ENCODE measurements at places on chromosomes 12 and 14.

- DNase-seq = no peak
These were observed 910 bp upstream of the NOPCHAP1 start for GRCh38 chr12:104985206-104985605.

DNA sequence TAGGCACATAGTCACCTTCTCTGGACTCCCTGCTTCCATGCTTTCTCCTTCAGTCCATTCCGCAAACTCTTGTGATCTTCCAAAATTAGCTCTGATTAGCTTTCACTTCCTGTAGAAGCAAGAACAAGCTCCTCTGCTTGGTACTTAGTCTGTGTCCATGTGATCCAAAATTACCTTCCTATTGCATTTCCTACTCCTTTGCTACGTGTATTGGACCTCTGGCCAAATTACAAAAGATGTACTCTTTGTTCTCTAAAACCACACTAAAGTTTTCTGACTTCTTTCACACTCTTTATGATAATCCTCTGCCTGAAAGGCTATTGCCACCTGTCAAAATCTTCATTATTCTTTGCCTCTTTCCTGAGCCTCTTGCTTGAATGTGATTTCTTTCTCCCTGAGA, 786 bp upstream of the TSFM start:
- no peak for DNase-seq

DNA sequence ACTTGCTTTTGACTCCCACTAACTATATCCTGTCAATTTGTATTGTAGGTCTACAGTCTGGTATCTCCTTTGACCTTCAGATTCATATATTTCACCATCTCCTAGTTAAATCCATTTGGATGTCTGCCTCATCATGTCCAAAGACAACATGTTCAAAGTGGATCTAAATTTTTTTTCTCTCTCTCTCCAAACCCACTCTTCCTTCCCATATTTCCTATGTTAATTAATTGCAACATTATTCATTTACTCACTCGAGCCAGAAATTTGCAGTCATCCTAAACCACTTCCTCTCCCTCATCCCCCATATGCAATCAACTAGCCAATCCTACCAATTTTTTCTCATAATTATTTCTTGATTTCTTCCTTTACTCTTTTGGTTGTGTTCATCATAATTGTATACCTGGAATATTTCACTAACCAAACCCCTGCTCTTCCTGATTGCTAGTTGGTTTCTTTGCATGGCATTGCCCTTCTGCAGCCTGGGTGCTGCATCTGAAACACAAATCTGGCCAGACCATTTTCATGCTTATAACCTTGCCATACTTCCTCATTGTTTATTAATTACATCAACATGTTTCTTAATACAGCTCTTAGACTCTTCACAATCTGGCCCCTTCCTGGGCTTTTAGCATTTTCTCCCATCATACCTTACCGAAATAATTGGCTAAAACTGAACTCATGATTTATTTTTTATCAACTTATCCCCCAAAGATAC, 442.2 kb downstream of the ADAMTS20 start:
- DNase-seq = no peak

DNA sequence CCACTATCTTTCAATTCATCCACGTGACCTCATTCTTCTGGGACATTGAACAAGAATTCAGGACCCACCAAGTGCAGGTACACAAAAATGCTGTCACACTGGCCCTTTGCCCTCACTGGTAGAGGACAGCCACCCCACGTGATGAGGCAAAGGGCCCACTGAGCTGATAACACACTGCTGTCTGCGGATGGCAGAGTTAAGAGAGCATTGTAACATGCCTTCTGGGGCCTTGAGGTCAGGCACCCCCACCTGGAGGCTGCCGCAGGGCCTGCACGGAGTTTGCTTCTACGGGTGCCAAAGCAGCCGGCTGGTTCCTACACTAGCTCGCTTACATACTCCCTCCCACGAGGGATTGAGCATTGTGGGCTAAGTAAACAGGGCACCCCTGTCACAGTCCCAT, 101.0 kb downstream of the LRIG3 start:
- DNase-seq = no peak

DNA sequence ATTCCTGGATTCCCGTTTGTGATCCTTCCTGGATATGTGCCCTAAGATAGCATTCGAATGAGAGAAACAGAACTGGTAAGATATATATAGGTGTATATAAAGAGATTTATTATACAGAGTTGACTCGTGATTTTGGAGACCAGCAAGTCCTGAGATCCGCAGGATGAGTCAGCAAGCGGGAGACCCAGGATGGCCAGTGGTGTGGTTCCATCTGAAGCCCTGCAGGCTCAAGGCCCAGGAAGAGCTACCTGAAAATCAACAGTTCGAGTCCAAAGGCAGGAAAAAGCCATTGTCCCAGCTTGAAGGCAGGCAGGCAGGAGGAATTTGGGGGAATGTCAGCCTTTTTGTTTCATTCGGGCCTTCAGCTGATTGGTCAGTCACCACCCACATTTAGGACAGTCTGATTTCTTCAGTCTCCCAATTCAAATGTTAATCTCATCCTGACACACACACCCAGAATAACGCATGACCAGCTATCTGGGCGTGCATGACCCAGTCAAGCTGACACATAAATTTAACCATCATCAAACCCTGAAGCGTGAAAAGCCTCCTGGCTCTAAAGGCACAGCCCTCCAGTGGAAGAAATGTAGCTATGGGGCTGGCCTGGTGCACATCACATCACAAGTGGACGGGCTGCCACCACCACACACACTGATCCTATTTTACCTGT, 44.3 kb downstream of the TUNAR start:
- DNase-seq = no peak

DNA sequence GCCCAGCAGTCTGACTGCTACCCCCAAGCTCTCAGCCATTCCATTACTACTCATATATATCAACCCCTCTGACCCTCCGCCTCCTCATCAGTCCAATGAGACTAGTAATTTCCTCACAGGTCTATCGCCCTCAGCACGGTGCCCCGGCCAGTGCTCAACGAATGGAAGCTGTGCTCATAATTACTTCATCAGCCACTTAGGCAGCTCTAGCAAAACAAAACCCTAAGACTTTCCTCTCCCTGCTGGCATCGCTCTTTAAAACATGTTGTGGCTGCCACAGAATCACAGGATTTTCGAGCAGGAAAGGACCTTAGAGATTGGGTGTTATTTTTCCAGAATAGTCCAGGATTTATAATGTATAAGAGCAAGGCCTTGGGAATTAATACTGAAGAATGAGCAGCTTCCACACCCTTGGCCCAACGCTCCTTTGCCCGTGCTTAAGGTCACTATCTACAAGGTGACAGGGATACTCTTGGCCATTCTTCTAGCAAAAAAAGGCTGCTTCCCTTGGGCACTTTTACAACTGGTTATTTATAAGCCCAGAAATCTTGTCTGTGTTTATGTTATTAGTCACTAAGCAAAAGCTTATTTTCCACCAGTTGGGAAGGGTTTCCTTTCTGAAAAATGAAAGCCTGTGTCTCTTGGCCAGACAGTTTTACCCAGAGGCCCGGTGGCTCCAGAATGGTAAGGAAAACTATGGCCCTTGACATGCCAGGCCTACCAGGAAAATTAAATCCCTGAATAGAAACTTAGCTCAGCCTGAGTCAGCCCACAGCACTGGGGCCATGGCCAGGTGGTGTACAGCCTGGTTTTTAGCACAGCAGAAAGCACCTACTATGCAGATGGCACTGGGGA, 47.9 kb downstream of the NUAK1 start:
- DNase-seq = no peak

DNA sequence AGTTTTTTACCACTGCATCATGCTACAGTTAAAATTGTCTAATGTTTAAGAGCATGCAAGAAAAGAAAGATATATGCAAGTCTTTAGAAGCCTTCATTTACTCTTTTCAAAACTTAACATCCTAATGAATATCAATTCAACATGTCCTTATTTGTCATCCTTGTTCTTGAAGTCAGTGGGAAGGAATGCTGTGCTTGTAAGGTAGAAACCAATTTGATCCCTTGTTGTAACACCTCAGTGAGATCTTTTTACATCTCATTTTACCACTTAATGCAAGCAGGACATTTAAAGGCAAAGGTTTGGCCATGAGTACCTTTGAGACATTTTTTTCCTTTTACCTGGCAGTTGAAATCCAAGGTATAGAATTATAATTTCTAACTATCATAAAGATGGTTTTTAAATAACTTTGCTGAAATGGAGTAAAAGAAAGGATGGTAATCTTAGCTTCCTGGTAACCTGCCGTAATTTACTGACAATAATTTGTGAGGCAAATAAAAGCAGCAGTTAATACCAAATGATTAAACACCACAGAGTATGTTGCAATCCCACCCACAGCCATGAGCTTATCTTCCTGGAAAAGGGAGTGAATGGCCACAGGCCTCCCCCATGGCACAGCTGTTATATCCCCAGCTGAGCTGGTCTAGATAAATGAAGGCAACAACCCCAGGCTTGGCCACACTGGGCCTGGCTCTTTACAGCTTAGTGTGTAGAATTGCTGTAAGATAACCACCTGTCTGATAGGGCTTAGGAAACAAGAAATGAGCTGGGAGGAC, 33.2 kb upstream of the STRN3 start:
- no peak for DNase-seq

Measured in activated B cell treated with CpG ODN at 0.5 μM for 24 hours (primary cell).